ENCODE measurements at places on chromosomes 16 and 17.

GRCh38 chr17:4375039-4375748, 8.7 kb upstream of the UBE2G1 start:
- no peak for DNase-seq

DNA sequence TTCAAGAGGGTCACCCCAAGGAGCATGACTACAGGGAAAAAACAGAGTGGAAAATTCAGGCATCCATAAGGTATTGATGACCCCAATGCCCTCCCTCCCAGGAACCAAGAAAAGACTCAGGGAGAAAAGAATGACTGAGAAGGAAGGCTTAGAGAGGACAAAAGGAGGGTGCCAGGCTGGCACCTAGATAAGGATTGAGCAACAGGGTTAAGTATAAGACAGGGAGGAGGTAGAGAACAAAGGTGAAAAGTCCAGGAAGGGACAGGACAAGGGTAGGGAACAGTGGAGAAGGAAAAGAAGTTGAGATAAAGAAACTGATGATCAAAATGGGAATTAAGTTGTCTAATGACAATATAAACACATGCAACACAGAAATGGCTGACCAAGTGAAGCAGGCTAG, 2.5 kb downstream of the SLC35B1 start:
- DNase-seq, result no peak

GRCh38 chr16:78494674-78495073, 395.2 kb downstream of the WWOX start:
- DNase-seq, result no peak

GRCh38 chr16:12496186-12496585, 307.5 kb downstream of the CPPED1 start:
- DNase-seq, result no peak

DNA sequence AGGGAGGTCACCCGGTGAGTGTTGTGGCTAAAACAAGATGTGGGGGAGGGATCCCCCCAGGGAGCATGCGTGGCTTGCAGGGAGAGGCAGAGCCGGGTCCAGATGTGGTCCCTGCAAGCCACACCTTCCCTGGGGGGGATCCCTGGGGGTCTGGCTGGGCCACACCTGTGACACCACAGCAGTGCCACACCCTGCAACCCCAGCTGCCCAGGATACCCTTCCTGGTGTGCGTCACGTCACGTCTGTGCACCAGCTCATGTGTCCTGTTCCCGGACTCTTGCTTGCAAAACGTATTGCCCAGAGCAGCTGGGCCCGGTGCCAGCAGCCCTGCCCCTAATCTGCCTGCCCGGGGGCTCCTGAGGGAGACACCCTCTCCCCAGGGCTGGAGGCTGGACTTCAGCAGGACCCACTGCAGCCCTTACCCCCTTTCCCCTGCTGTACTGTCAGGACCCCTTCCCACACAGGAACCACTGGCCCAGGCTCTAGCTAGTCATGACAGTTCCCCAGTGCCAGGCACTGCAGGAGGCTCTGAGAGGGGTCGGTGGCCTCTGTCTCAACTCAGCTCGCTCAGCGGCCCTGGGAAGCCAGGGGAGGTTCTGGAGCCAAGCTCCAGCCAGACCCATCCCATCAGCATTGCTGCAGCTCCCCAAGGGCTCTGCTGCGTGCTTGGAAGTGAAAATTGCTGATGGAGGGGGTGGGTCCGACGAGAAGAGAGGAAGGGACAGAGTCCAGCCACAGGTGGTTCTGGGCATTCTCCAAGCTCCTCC, 25.8 kb upstream of the ACSF3 start:
- peak; percentile 55 for DNase-seq

DNA sequence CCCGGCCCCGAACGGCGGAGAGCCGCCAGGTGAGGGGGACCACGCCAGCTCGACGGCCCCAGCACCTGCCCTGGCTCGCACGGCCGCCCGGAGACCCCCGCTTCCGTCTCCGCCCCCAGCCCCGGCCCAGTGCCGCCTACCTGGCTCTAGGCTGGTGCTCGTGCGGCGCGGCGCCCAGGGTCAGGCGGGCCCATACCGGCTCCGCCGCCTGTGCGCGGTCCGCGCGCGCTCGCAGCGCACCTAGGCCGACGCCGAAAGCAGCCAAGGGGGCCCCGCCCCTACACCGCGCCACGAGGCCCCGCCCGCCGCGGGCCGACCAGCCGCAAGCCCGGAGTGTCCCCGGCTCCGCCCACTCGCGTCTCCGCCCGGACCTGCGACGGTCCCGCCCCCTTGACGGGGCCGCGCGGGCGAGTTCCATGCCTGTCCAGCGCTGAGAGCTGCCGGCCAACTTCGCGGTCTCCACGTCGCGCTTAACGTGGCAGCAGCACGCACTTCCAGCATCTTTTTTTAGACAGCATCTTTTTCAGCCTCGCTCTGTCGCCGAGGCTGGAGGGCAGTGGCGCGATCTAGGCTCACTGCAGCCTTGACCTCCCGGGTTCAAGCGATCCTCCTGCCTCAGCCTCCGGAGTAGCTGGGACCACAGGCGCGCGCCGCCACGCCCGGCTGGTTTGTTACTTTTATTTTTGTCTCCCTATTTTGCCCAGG, at the start of gene SLC25A39:
Gene SLC25A39, minus strand, starts transcription at position 253 of the 705 bp plus-strand sequence. CDS start 1,261 bp downstream, outside the sequence.
- DNase-seq, result peak; percentile 88

DNA sequence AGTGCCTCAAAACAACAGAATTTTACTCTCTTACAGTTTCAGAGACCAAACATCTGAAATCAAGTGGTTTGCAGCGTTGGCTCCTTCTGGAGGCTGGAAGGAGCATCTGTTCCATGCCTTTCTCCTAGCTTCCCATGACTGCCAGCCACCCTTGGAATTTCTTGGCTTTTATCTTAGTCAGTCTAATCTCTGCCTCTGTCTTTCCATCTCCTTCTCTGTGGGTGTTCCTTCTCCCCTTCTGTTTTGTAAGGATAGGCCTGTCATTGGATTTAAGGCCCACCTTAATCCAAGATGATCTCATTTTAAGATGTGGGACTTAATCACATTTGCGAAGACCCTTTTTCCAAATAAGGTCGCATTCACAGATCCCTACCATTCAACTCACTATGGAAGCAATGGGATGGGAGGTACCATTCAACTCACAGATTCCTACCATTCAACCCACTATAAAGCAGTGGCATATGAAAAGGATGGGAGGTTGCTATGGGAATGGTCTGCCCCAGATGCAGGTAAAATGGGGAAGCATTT, 321.8 kb downstream of the WWOX start:
- DNase-seq, result peak; percentile 15

DNA sequence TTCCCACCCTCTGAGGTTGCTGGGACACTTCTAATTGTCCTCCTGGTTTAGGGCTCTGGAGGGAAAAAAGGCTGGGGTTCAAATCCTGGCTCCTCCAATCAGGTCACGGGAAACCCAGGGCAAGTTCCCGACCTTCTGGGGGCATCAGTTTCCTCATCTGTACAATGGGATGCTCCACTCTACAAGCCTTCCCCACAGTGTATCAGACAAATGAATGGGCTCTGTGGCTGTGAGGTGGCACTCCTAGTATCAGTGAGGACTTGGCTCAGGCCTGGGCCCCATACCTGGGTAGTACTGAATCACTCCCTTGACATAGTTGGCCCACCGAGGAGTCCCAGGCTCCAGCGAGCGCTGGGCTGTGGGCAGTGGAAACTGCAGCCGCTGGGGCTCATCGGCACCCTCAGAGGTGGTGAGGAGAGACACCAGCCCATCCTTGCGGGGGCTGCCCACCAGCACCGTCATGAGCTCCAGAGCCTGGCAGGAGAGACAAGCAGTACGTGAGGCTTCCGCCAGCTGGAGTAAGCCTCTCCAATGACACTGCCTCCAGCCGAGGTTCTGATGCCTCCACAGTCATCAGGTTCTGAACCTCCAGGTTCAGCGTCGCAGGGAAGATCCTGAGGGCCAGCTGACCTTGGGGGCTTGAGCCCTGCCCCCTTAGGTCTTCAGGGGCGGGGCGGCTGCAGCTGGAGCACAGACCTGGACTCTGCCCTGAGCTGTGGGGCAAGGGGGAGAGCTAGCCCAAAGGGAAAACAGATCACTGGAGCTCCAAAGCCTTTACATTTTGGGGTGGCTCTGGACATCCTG, 1.2 kb downstream of the GALK1 start:
- DNase-seq, result peak; percentile 48

DNA sequence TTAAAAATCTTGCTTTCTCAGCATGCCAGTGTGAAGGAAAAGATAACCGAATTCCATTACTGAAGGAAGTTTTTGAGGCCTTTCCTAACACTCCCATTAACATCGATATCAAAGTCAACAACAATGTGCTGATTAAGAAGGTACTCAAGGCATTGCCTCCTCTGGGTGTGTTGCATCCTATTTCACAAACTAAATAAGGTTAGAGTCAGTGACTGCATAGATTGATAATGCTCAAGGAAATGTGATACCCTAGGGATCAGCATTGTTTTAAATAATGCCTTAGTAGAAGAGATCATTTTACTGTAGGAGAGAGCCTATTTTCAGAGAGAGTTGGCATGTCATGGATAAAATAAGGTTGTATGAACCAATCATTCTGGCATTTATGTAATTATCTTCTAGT, 36.8 kb downstream of the GDPD1 start:
- peak; percentile 5 for DNase-seq

DNA sequence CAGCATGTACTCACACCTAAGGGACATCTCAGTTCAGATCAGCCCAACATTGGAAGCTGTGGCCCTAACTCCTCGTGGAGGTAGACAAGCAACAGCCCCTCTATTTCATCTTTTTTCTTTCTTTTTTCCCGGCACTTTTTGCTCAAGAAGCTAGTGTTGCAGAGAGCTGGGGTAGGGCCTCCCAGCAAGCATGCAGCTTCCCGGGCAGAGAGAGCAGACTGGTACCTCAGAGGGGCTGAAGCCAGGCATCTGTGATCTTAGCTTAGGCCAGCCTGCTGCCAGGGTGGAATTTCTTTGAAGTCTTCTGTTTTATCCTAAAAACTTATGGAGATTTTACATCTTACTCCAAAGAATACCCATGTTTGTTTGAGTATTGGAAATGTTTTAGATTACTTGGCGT, 195.4 kb downstream of the C16orf95 start:
- DNase-seq, result no peak

DNA sequence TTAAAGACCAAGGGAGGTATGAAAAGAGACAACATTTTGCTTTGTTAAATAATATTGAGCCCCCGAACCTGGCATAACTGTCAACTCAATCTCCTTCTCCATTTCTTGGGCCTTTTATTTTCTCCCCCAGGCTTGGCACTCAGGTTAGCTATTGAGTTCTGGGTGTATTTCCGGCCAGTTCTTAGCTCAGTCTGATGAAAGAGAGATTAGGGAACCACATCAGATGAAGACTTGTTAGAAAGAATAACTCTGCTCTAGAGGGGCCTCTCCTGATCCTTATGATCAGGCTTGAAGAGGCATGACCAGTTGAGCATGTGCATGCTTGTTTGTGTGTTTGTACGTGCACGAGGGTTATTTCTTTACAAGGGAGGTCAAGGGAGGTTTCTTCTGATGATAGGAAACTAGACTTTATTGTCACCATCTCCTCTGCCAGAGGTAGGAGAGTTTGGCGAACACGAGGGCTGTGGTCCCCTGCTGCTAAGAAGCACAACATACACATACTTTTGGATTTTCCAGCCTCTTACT, 29.2 kb upstream of the HS3ST2 start:
- no peak for DNase-seq

- no peak for DNase-seq
Observed at GRCh38 chr17:17837966-17838962, 1.5 kb upstream of the SREBF1 start.

- DNase-seq, result no peak
Observed at GRCh38 chr17:16936536-16937310, 35.2 kb downstream of the TNFRSF13B start.

GRCh38 chr16:68434624-68435210, 13.6 kb downstream of the SMPD3 start:
- DNase-seq, result no peak

- peak; percentile 68 for DNase-seq
Observed at GRCh38 chr17:81867170-81867990, 3.8 kb downstream of the ARHGDIA start.

DNA sequence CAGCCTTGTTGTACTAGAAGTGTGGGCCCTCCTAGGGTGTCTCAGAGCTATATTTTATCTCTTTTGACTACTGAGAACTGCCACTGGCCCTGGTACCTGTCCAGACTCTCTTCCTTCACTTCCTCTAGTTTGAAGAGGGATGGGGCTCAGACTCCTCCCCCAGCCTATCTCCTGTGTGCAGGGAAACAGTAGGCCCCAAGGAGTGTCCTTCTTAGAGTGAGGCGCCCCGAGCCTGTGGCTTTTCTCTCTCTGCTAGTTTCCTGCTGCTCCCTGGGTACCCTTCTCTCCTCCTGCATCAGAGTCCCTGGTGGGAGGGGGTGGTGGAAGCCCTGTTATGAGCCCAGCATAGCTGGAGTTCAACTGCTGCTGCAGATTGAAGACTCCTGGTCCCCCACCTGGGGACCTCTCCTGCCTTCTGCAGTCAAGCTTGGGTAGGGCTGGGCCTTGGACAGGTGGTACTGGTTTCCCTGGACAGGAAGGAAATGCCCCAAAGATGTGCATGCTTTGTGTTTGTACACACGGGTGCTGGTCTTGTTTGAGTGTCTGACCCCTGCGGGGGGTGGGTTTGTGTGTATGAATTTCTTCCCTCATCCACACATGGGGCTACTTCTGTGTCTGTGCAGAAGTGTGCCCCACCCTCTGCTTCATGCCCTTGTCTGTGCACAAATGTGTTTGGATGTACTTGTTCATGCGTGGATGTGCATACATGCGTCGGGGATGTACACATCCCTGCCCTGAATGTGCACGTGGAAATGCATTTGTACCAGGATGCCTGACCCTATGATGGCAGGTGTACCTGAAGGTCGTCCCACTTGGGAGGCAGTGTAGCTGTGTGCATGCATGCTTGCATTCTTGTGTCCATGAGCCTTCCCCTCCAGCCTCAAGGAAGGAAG, 6.9 kb downstream of the RARA start:
- no peak for DNase-seq

DNA sequence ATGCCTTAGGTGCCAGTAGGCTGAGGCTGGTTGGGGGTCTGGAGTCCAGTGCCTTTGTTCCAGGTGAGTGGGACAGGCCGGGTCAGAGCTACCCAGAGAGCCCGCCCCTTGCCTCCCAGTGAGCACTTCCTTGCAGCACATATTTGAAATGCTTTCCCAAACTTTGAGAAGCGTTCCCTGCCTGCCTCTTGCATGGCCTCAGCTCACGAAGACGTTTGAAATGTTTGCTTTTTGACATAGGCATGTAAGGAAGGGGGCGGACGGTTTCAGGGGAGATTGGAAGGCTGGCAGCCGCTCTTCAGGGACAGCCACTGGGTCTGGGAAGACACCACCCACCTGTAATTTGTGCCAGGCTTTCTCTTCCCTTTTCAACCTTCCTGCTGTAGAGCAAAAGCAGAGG, 5.1 kb upstream of the FOXL1 start:
- DNase-seq, result no peak

GRCh38 chr16:29962344-29962994, 590 bp downstream of the TMEM219 start:
- DNase-seq, result no peak

GRCh38 chr16:28193530-28194423, 18.0 kb downstream of the XPO6 start:
- no peak for DNase-seq

GRCh38 chr17:28105501-28105900, 63.0 kb downstream of the NLK start:
- no peak for DNase-seq

DNA sequence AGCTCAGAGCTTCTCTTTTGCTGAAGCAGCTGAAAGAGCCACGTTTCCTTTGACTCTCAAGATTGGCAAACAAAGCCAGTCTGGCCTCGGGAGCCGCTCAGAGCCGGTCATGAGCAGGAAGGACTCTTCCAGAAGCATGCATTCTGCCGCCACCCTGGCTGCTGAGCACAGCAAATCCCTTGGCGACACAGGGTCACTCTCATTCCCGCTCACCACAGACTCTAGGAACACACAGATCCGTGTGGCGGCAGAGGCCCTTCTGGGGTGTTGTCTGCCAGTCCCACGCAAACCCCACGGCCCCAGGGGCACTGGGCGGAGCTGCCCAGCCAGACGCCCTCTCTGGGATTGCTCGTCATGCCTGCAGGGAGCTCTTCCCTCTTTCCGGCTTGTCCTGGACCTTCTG, 157.0 kb downstream of the C16orf95 start:
- DNase-seq, result no peak
